ENCODE measurements at places on chromosomes 12 and 14.

DNA sequence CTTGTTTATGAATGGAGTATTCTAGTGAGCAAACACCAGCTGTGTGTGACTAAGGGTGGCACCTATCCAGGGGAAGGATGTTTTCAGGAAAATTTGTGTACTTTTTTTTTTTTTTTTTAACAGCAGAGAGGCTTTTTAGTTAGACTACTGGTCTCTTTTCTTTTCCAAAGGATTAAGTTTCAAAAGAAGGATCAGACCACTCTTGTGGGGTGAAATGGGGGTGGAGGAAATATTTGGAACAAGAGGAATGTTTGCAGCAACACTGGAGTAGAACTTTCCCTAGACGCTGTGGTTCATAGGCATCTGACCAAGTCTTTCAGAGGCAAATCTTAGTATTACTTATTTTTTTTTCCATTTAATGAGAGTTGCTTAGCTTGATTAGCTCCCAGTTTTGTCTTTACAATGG, 21.1 kb downstream of the NUBPL start:
- DNase-seq, result no peak

DNA sequence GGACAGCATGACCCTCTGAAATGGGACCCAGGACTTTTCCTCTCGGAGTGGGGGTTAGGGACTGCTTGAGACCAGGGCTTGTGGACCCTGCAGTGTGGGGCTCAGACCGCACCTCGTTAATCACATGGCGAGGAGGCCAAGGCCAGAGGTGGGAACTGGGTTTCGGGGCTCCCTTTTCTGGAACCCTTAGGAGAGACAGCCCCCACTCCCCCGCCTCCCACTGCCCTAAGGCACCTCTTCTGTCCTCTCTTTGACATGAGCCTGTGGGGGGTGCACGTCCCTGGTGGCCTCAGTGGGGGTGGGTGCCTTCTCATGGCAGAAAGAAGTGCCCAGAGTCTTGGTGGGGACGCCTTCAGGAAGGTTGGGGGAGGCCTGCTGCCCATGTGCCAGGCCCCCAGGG, 24.3 kb downstream of the RTL1 start:
- no peak for DNase-seq

DNA sequence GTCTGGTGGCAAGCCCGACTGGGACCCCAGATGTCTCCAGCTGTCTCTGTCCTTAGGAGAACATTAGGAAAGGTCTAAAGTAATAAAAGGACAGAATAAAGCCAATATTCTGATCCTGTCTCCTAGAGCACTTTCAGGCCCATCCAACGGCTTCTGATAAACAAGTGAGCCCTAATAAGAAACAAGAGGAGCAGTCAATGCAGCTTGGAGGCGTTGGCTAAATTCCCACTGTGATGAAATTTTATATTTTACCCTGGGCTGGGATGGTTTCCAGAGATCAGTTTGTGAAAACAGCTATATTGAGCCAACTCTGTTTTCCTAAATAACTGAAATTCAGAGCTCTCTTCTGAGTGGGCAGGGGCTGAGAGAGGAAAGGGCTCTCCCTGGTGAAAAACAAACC, 55.5 kb upstream of the SRRM4 start:
- DNase-seq, result no peak

DNA sequence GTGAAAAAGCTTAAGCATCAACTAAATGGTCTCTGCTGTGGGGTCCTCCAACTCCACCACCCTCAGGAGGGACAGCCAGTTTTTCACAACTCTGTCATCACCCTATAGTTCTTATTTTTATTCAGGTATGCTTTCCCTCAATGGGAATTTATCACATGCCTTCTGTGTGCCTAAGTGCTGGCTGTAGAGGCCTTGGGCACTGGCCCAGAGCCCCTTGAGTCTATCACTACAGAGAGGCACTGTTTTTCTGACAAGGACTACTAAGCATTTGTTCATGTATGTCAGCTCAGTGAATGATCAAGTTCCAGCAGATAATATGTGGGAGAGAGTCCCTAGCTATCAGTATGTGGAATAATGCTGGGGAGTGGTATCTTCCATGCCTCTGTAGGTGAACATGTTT, 463.9 kb downstream of the NPAS3 start:
- no peak for DNase-seq

DNA sequence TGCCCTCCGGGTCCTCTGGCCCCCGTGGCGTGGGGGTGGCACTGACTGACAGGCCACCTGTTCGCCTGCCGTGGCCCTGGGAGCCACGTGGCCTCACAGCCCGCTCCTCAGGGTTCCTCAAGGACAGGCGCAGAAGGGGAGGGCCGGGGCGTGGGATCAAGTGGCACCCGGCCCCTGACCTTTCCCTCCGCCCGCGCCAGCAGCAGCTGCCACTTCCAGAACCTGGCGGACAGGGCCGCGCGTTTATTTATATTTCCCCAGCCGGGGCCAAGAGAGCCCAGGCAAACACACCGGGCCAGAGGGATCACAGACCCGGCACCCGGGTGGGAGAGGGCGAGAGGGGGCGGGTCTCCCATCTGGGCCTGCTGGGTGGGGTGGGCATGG, 92.6 kb downstream of the RFLNA start:
- DNase-seq, result no peak

- DNase-seq, result no peak
Observed at GRCh38 chr12:98373025-98373554, 142.3 kb upstream of the TMPO start.
